ENCODE measurements at places on chromosomes 3 and 15. TPM values are rescaled to one million over a fixed set of nuclear protein-coding genes. Genes with fewer than 3 reads are reported as not detected.

DNA sequence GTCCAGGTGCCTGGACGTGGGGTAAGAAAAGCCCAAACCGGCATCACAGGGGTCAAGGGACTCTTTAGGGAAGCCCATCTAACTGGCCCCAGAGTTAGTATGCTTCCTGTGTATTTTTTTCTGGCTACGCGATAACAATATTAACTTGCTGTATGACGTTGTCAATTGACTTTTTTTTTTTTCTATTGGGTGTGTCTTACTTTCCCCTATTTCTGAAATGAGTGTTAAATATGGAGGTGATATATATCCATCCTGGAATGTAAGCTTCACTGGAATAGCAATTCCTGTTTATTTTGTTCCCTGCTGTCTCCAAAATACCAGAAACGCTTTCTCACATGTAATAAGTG is 598 bp upstream of the GMNC start:
- no peak for DNase-seq

Gene STXBP5L
- not detected for total RNA-seq

DNA sequence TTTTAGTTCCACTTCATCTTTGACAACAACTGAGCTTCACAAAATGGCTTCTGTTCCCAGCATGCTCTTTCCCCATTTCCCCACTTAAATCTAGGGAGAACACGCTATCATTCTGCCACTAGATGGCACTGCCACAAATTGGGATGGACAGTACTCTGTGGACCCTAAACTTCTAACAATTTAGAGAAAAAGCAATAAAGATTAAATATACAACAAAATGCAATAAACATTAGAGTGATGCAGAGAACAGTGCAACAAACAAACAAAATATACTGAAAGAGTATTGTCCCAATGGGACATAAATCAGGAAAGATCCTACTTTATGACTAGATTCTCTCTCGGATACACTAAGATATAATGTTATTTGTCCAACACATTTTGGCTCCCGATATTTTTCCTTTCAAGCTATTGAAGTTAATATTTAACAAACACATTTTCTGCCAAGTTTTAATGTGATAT is 169.7 kb upstream of the TMCO5A start:
- DNase-seq: peak; percentile 77

DNA sequence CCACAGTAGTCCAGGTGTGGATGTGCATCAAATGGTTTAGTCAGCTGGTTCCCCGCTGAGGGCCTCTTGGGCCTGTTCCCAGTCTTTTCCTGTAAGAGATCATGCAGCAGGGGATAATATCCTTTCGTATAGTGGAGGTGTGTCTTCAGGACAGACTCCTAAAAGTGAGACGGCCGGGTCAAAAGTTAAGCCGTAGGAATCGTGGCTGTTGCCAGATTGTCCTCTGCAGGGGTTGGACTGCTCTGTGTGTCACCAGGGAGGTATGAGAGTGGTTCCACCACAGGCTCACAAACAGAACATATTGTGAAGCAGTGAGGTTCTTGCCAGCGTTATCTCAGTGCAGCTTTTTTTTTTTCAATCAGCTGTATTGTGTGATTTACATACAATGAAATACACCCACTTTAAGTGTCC is 95.0 kb downstream of the VGLL4 start:
- peak; percentile 85 for DNase-seq

DNA sequence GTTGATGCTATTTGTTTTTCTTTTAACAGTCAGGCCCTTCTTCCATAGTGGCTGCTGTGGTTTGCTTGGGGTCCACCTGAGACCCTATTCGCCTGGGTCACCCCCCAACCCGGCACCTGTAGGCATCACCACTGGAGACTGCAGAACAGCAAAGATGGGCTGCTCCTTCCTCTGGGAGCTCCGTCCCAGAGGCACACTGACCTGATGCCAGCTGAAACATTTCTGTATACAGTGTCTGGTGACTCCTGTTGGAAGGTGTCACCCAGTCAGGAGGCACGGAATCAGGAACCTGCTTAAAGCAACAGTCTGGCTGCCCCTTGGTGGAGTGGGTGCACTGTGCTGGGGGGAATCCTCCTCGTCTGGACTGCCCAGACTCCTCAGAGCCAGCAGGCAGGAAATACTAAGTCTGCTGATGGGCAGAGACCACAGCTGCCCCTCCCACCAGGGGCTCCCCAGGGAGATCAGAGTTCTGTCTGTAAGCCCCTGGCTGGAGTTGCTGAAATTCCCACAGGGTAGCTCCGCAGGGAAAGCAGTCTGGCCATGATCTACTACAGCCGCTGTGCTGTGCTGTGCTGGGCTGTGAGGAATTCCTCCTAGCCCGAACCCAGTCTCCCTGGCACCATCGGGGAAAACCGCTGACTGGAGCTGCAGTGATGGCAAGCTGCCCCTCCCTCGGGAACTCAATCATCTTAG is 248.2 kb downstream of the TBC1D5 start:
- no peak for DNase-seq

GRCh38 chr3:120420928-120421551 is 29.8 kb downstream of the FSTL1 start:
- peak; percentile 15 for DNase-seq

Gene SYNM
- 7.3 TPM for total RNA-seq

DNA sequence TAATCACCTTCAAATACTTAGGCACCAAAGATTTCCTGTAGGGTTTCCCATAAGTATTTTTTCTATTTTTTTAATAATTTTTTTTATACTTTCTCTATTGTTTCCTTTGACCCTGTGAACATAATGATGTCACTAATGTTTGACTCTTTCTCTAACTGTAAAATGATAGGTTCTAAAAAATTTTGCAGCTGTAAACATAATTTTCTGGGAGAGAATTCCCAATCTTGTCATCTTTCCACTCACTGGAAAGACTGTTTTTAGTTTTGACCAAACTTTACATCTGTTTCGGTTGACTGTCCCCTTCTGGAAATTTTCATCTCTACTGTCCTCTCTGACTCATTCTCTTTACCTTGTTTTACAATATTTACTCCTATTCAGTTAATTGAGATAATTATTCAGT is 5.5 kb upstream of the EPHA3 start:
- no peak for DNase-seq

- no peak for DNase-seq
Observed at GRCh38 chr3:160184655-160185054, 40.6 kb upstream of the C3orf80 start.

Gene LSG1
- total RNA-seq: 63.1 TPM

DNA sequence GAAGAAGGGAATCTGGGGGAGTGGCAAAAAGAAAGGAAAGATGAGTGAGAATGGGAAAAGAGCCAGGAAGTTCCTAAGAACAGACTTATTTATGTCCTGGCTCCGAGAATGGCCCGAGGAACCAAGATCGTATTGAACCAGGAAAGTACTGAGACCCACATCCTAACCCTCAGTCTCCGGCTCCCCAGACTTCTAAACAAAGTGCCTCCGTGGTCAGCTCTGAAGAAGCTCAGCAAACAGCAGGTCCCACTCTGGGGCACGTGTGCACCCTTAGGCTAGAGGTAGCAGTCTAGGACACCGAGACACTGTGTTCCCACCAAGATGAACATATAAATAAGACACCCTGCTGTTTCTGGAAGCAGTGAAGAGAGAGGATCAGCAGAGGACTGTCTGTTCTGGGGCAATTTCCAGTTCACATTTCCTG is 307.4 kb downstream of the NTRK3 start:
- DNase-seq: peak; percentile 35

Gene CFAP100
- not detected for total RNA-seq

DNA sequence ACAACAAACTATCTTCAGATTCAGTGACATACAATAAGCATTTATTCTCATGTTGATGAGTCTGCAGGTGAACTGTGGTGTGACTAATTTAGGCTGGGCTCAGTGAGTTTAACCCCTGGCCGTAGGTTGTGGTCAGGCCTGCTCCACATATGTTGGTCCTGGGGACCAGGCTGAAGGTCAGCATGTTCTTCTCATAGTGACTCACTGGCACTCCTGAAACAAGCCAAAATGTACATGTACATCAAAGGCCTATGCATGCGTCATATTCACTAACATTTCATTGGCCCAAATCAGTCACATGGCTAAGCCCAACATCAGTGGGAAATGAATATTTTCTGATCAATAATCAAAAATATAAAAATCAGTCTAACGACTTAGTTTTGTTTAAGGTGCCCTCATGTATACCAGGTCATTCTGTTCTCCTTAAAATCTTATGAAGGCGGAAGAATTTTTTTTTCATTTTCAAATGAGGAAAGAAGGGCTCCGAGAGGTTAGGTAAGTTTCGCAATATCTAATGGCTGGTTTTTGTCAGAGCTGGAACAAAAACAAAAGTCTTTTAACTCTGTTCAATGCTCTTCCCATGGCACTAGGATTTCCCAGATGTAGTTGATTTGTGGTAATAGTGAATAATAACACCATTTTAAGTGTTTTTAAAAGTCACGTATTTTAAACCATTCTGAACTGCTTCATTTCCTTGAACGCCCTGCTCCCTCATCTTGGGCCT is 148.5 kb downstream of the MFSD1 start:
- peak; percentile 85 for DNase-seq

DNA sequence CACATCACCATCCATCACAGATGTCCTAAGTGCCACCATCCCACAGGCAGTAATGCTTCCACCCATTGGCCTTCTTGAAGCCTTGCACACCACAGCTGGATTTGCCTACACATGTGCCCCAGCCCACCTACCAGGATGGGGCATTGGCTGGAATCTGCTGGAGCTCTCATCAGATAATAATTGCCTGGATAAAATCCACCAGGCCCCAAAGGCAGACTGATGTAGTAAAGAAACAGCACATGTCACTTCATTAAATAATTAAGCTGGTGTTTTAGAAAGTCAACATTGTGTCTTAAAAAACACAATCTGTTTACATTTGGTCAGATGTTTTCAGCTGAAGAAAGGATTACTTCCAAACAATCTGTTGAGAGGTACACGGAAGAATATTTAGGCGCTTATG is 229.5 kb downstream of the ATP8B4 start:
- DNase-seq: no peak

DNA sequence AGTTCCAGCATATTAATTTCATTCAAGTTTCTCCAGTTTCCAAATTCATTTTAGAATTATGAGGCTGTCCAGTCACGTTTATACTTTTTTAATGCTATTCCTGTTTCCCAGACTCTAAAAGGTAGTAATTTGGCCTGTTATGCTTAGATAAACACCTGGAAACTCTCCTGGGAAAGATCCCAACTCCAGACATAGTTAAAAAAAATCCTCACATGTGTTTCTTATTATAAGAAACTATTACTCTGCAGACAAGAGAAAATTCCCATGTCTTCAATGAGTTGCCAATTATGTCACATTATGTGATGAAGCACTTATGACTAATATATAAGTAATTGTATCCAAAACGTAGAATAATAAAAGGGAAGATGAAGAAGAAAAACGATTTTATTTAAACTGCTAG is 137.1 kb upstream of the TMC3 start:
- DNase-seq: no peak

Gene LRRIQ4
- not detected for total RNA-seq

GRCh38 chr15:29849716-29850115 is 27.4 kb upstream of the TJP1 start:
- peak; percentile 54 for DNase-seq

DNA sequence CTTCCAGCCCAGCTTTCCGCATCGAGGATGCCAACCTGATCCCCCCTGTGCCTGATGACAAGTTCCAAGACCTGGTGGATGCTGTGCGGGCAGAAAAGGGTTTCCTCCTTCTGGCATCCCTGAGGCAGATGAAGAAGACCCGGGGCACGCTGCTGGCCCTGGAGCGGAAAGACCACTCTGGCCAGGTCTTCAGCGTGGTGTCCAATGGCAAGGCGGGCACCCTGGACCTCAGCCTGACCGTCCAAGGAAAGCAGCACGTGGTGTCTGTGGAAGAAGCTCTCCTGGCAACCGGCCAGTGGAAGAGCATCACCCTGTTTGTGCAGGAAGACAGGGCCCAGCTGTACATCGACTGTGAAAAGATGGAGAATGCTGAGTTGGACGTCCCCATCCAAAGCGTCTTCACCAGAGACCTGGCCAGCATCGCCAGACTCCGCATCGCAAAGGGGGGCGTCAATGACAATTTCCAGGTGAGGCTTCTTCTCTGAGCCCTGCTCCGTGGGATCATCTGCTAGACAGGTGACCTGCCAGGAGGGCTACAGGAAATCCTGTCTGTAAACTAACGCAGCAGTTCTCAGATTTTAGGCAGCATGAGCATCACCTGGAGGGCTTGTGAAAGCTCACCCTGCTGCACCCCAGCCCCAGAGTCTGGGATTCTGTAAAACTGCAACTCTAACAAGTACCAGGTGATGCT is 1.6 kb downstream of the THBS1 start:
- DNase-seq: peak; percentile 75

Gene GOLGA8G
- not detected for total RNA-seq

Gene CYP8B1
- total RNA-seq: not detected

DNA sequence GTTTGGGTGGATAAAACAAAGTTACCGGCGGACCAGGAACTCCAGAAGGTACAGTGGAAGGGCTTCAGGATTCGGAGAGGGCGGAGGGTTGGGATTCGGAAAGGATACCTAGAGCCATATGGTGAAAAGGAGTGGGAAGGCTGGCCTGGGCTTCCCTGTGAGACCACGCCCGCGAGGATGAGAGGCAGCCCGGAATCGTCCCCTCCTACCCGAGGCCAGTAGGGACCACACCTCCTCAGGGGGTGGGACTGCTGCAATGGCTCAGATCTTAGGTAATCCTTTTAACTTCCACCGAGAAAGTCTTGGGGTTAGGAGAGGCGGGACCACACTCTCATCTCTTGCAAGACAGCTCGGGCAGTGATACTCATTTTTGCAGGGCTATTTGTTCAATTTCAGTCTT is 511.3 kb downstream of the OCA2 start:
- DNase-seq: peak; percentile 2

- peak; percentile 42 for DNase-seq
Observed at GRCh38 chr3:161409069-161409468, 37.8 kb upstream of the SPTSSB start.

Gene SH3GL3
- 0.24 TPM for total RNA-seq

Gene TRIM42
- not detected for total RNA-seq

Gene ZNF501
- 6.1 TPM for total RNA-seq

- no peak for DNase-seq
Observed at GRCh38 chr3:5731100-5731499, 543.6 kb downstream of the EDEM1 start.

- DNase-seq: no peak
Observed at GRCh38 chr3:160709477-160710182, 32.7 kb downstream of the ARL14 start.

Gene ARGFX
- total RNA-seq: not detected

DNA sequence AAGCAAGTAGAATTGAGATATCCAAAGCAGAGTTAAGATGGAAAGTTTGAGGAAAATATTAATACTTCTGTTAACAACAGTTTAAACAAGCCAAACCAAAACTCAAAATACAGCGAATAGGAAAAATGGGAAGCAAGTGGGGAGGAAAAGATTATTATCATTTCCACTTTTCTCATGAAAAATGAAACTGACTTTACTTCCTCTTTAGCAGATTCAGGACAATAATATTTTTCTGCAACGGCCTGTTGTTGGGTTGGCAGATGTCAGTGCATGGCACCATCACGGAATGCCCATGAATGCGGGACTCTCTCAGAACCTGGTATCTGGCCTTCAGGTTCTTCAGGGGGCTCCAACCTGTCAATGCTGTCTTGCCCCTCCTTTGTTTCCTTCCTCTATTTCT is 11.1 kb downstream of the ANKUB1 start:
- DNase-seq: no peak

- peak; percentile 100 for DNase-seq
Observed at GRCh38 chr3:139302084-139302800, 41.6 kb upstream of the MRPS22 start.

Gene IGSF11
- 0.39 TPM for total RNA-seq
